ENCODE measurements at places on chromosomes 16 and 17.

DNA sequence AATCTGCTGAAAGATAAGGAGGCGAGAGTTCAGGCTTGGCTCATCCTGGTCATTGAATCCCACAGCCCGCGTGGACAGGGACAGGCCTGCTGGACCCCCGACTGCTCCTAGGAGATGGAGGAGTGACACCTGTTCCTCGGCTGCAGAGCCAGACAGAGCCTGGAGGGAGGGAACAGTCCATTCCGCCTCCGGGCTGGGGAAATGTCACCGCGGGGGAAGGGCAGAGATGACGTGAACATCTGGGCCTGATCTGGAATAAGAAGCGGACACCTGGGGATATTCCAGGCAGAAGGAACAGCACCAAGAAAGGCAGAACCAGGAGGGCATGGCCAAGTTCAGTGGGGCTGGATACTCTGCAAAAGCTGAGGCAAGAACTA, 1.5 kb downstream of the ZNF747 start:
- no peak for DNase-seq

DNA sequence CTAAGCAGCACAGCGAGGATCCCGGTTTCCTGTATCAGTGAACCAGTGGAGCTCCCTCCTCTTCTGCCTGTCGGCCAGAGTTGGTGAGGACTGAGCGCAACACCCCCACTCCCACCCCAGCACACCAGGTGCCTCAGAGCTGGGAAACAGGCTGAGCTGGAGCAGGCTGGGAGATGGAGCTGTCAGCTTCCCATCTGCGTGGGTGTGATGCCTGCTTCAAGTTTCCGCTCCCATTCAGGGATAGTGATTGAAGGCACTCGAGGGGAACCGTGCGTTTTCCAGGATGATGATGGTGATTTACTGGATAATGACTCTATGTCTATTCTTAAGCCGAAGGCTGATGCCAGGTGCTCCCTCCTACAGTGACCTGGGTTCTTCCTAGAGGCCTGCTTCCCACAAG, 144.5 kb downstream of the TMEM132E start:
- DNase-seq: no peak

DNA sequence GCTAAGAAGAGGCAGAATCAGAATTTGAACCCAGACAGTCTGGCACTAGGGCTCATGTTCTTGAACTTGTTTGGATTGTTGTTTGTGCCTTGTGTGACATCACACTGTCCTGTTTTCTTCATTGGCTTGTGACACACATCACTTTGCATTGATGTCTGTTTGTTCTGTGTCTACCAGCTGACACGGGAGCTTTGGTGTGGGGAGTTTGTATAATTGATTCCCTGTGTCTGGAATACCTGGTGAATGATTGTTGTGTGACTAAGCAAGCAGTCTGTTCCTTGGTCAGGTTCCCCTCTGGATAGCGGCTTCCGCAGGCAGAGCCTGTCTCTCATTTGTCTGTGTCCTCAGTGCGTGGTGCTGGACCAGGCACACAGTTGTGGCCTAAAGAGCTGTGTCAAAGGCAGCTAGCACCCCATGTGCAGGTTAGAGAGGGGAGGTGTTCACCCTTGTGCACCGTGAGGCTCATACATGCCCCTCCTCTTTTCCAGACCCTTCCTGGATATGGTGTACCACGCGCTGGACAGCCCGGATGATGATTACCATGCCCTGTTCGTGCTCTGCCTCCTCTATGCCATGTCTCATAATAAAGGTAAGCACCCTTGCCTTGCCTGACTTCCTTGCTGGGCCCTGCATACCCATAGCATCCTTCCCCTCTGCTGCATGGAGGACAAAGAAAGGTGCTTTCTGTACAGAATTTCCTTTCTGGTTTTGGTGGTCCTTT, 80.1 kb downstream of the CLEC16A start:
- no peak for DNase-seq

DNA sequence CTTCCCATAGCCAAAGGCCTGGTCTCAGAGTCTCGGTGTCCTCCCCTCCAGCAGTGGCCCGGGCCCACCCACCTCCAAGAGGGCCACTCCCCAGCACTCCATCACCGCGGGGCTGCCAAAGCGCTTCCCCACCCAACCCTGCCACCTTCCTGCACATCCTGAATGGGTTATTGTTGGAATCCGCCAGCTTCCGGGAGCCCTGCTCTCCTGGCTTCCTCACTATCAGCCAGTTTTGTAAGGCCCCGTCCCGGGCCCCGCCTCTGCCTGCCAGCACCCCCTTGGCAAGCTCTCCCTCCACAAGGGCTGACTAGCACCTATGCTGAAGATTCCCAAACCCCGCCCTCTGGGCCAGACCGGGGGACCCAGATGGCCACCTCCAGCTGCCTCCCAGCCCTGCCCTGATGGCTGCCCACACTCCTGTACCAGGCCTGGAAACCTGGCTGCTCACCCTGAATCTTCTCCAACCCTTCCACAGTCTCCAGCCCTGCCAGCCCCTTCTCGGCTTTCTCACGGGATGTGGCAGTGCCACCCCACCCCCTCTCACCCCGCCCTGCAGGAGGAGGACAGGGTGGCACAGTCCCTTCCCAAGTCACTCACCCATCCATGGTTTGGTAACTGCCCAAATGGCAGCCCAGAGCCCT, 14.4 kb downstream of the MYBBP1A start:
- DNase-seq: no peak

GRCh38 chr16:81175325-81175891, 63.1 kb upstream of the BCO1 start:
- DNase-seq: no peak

- DNase-seq: peak; percentile 89
Observed at GRCh38 chr16:11254913-11255736, 879 bp downstream of the SOCS1 start.

DNA sequence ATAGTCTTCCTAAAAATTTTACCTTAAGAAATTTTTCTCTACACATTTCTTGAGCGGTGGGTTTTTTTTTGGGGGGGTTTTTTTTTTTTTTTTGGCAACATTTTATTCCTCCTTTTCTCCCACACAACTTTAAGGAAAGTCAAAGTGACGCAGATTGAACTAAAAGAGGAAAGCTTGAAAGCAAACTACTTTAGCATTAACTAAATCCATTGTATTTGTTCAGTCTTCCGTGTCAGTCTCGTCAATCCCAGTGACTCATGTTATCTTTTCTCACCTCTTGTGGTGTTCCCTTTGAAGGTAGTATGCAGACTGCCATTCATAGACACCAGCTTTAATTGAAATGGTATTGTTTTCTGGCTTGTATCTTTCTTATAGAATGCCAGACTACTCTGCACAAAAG, 39.3 kb downstream of the TADA2A start:
- DNase-seq: no peak

GRCh38 chr16:50509521-50510341, 38.5 kb upstream of the NKD1 start:
- DNase-seq: no peak

GRCh38 chr16:1506494-1507213, 13.5 kb downstream of the TELO2 start:
- no peak for DNase-seq

DNA sequence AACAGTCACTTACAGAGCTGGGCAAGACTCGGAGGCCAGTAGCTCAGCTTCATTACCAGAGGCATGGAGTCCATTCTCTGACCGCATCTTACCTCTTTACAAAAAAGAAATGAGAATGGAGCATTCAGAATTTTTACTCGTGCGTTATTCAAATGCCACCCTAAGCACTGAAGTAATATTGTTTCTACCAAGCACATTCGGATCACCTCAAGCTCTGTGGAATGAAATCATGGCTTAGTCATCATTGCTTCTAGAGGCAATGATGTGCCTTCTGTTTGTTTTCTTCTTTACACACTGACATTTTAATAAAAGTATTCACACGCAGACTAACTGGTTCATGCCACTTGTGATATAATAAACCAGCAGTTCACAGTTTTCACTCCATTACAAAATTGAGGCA, 206.8 kb downstream of the PHKB start:
- DNase-seq: no peak

- no peak for DNase-seq
Observed at GRCh38 chr17:73954951-73955350, 248.5 kb upstream of the RPL38 start.

Data from CD8-positive, alpha-beta T cell (primary cell).